ENCODE measurements at places on chromosomes 3 and 15. TPM values are rescaled to one million over a fixed set of nuclear protein-coding genes. Genes with fewer than 3 reads are reported as not detected.

Gene TGM5
- 2.0 TPM for total RNA-seq

Gene PLSCR2
- not detected for total RNA-seq

Gene GABRA5
- total RNA-seq: not detected

Gene NPAP1
- not detected for total RNA-seq

DNA sequence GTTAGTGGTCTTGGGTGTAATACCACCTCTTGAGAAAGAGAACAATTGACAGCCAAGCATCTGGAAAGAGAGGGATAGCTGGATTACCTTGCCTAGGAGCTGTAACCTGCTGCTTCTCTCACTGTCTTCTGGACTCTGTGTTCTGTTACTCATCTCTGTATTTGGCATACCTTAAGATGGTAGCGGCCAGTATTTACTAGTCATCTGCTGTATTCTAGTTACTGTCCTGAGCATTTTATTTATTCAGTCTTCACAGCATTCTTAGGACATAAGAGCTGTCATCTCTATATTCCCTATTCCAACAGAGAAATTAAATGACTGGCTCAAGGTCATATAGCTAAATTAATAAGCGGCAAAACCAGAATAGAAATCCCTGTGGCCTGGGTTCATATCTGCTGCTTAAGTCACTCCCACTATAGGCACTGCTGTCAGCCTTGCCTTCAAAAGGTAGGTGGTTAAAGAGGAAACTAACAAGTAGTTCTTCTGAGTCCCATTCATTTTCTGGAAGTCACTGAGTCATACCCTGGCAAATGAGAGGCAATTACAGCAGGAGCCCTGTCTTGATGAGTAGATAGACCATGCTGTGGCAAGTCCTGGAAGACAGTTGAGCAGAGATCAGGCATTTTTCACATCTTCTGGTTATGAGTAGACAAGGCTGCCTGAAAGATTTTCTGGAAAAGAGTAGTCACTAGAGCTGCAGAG, 68.2 kb downstream of the RAB7A start:
- H3K4me1 ChIP-seq: peaks cover 44% of the 10 kb centered on the region
- H3K4me3 ChIP-seq: peak overlapping the region; percentile 69
- no peaks in the 10 kb centered on the region for H3K27me3 ChIP-seq
- no peak for DNase-seq
- peak overlapping the region; percentile 82 for H3K27ac ChIP-seq

DNA sequence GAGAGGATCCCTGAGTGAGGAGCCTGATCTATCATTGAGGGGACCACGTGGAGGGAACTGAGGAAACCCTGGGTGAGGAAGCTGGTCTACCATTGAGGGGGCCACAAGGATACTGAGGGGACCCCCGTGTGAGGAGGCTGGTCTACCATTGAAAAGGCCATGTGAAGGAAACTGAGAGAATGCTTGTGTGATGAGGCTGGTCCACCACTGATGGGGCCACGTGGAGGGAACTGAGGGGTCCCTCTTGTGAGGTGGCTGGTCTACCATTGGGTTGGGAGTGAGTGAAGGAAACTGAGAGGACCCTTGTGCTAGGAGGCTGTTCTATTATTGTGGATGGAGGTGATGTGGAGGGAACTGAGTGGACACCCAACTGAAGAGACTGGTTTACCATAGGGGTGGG, 161.3 kb downstream of the FBLN2 start:
- no peak overlapping the region for H3K4me3 ChIP-seq
- peak; percentile 58 for DNase-seq
- H3K27me3 ChIP-seq: peaks cover 39% of the 10 kb centered on the region

- DNase-seq: no peak
- no peak overlapping the region for H3K27ac ChIP-seq
- H3K36me3 ChIP-seq: no peaks in the 10 kb centered on the region
- H3K4me1 ChIP-seq: no peaks in the 10 kb centered on the region
- H3K27me3 ChIP-seq: peaks cover 43% of the 10 kb centered on the region
These were observed 25.6 kb upstream of the FAM174B start for GRCh38 chr15:92681141-92681631.

GRCh38 chr3:79885407-79885806, 117.6 kb upstream of the ROBO1 start:
- no peak for DNase-seq
- no peaks in the 10 kb centered on the region for H3K27me3 ChIP-seq
- no peak overlapping the region for H3K4me3 ChIP-seq
- no peak overlapping the region for H3K27ac ChIP-seq
- H3K36me3 ChIP-seq: no peaks in the 10 kb centered on the region
- no peaks in the 10 kb centered on the region for H3K4me1 ChIP-seq

GRCh38 chr3:182451871-182452270, 341.4 kb upstream of the ATP11B start:
- H3K27ac ChIP-seq: no peak overlapping the region
- no peak overlapping the region for H3K4me3 ChIP-seq
- H3K27me3 ChIP-seq: no peaks in the 10 kb centered on the region

DNA sequence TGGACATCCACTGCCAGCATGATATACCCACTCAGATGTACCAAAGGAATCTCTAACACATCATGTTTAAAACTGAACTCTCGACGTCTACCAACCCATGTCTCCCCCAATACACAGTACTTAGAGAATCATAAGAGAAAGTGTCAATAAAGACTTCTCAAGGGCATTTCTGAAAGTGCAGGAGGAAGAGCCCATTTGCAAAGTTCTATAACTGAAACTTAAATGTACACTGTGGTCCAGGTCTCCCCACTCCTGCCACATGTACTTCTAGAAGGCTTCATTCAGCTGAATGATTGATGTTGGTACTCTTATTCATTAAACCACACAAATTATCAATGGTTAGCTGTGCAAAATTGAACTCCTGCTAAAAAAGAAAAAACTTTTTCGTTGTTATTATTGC, 31.8 kb downstream of the HERC1 start:
- no peak overlapping the region for H3K4me3 ChIP-seq
- no peaks in the 10 kb centered on the region for H3K36me3 ChIP-seq
- no peak for DNase-seq
- H3K4me1 ChIP-seq: peaks cover 72% of the 10 kb centered on the region
- no peaks in the 10 kb centered on the region for H3K27me3 ChIP-seq
- peak overlapping the region; percentile 17 for H3K27ac ChIP-seq

DNA sequence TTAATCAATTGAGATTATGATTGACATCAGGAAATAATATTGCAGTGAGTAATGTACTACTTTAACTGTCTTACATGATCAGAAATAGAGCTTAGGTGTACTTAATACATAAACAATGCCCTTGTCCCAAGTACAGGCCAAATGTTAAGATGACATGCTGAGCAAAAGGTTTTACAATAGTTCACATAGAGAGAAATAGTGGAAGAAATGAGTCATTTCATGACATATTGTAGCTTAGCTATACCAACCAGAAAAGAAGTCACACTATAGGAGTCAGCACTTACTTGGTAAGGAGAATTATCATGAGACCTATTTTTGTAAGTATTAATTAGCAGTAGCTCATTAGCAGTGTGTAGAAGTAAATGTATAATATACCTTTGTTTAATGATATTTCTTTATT, 96.4 kb upstream of the NANOGP8 start:
- no peaks in the 10 kb centered on the region for H3K4me1 ChIP-seq
- no peak for DNase-seq
- H3K27ac ChIP-seq: no peak overlapping the region
- no peak overlapping the region for H3K4me3 ChIP-seq
- no peaks in the 10 kb centered on the region for H3K36me3 ChIP-seq
- no peaks in the 10 kb centered on the region for H3K27me3 ChIP-seq
